Suprapubic skin (tissue), 4 donors: ENCODE measurements at places on chromosomes 6 and 20. TPM values are rescaled to one million over a fixed set of nuclear protein-coding genes. Genes with fewer than 3 reads are reported as not detected.

- H3K36me3 ChIP-seq, result no peaks in the 10 kb centered on the region
- H3K4me3 ChIP-seq, result no peak overlapping the region
- no peak for DNase-seq
- no peak overlapping the region for H3K27ac ChIP-seq
- peaks cover 47% of the 10 kb centered on the region for H3K27me3 ChIP-seq
These were observed 6.0 kb downstream of the CLPSL1 start for GRCh38 chr6:35786810-35787209.

DNA sequence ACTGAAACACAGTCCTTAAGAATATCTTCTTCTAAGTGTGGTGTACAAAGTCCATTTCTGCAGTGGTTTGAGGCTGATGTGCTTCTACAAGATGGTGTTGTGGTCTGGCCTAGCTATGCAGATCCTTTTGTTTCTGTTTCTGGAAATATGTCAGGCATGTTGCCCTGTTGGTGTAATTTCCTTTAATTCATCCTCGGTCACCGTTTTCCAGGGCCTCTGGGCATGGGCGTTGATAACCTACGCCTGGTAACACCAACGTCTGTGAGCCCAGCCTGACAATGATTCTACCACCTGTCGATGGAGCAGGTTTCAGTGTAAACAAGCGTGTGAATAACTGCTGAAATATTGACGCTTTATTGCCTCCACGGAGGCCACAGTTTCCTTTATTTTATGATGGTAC lies 33.3 kb upstream of the AFDN start:
- H3K4me1 ChIP-seq, result peaks cover 14% of the 10 kb centered on the region
- no peak overlapping the region for H3K27ac ChIP-seq
- no peak for DNase-seq
- no peaks in the 10 kb centered on the region for H3K36me3 ChIP-seq
- peaks cover 25% of the 10 kb centered on the region for H3K27me3 ChIP-seq

GRCh38 chr20:3732327-3733118 lies at the start of gene HSPA12B:
Gene HSPA12B, plus strand, starts transcription at chr20:3732685. Its CDS starts 5,990 bp downstream, at chr20:3738675.
- no peak for DNase-seq
- no peaks in the 10 kb centered on the region for H3K27me3 ChIP-seq
- no peaks in the 10 kb centered on the region for H3K36me3 ChIP-seq
- peaks cover 17% of the 10 kb centered on the region for H3K4me1 ChIP-seq
- H3K27ac ChIP-seq, result peak within 1 kb of the TSS; percentile 59

GRCh38 chr6:51929934-51930574 lies 157.4 kb downstream of the PKHD1 start:
- no peaks in the 10 kb centered on the region for H3K4me1 ChIP-seq
- no peak for DNase-seq
- H3K27me3 ChIP-seq, result no peaks in the 10 kb centered on the region
- H3K36me3 ChIP-seq, result no peaks in the 10 kb centered on the region
- no peak overlapping the region for H3K27ac ChIP-seq

GRCh38 chr6:33014841-33015634 lies 5.6 kb upstream of the HLA-DOA start:
- H3K27ac ChIP-seq, result no peak overlapping the region
- H3K27me3 ChIP-seq, result peaks cover 22% of the 10 kb centered on the region
- no peak for DNase-seq

- H3K27me3 ChIP-seq, result no peaks in the 10 kb centered on the region
- no peak overlapping the region for H3K4me3 ChIP-seq
- DNase-seq, result no peak
- H3K36me3 ChIP-seq, result no peaks in the 10 kb centered on the region
- peaks cover 2% of the 10 kb centered on the region for H3K4me1 ChIP-seq
These were observed 117.0 kb downstream of the ERMARD start for GRCh38 chr6:169868458-169868857.

- H3K27me3 ChIP-seq, result peaks cover 4% of the 10 kb centered on the region
- H3K27ac ChIP-seq, result no peak overlapping the region
- H3K4me1 ChIP-seq, result no peaks in the 10 kb centered on the region
- H3K4me3 ChIP-seq, result no peak overlapping the region
These were observed 492.4 kb upstream of the CDH4 start for GRCh38 chr20:60759651-60760050.

DNA sequence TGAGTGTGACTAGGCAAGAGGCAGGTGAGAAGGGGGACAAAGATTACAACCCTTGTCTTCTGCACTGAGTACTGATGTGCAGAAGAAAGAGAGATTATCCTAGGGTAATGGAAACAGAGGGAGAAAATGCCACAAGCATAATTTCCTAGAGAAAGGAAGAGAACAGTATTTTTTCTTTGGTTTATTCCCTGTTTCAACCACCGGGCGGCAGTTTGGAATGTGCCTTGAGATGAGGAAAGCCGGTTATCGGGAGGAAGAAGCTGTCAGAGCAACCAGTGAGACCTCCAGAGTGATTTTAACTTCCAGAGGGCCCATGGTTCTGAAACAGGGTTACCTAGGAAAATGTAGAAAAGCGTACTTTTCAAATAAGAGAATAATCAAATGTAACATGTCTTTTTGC lies 121.4 kb downstream of the REV3L start:
- DNase-seq, result no peak
- peaks cover 24% of the 10 kb centered on the region for H3K36me3 ChIP-seq
- no peak overlapping the region for H3K4me3 ChIP-seq
- no peaks in the 10 kb centered on the region for H3K27me3 ChIP-seq
- no peak overlapping the region for H3K27ac ChIP-seq

GRCh38 chr6:90611543-90612312 lies 24.9 kb upstream of the MAP3K7 start:
- no peak overlapping the region for H3K27ac ChIP-seq
- H3K27me3 ChIP-seq, result peaks cover 40% of the 10 kb centered on the region
- peak overlapping the region; percentile 68 for H3K4me3 ChIP-seq
- DNase-seq, result no peak
- no peaks in the 10 kb centered on the region for H3K36me3 ChIP-seq

- no peaks in the 10 kb centered on the region for H3K4me1 ChIP-seq
- no peaks in the 10 kb centered on the region for H3K27me3 ChIP-seq
- H3K36me3 ChIP-seq, result no peaks in the 10 kb centered on the region
- no peak overlapping the region for H3K4me3 ChIP-seq
- no peak overlapping the region for H3K27ac ChIP-seq
- DNase-seq, result no peak
These were observed 477.1 kb upstream of the EYS start for GRCh38 chr6:66184091-66184490.

DNA sequence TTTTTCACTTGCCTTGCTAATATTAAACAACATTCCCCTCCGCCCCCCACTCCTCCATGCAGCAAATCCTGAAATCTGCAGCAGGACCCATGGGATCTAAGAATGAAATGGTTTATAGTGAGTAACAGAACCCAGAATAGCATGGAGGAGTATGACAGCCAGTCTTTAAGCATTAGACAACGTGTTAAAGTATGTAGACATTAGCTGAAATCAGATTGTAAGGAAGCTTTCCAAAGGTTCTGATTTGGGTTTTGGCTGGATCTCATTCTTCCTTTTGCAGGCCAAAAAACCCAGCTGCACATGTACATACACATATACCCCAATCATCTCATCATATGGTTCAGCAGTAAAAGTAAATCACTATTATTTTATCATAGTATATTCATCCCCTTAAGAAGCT lies 126.5 kb downstream of the GJA10 start:
- DNase-seq, result no peak
- H3K36me3 ChIP-seq, result no peaks in the 10 kb centered on the region
- H3K27me3 ChIP-seq, result no peaks in the 10 kb centered on the region
- peaks cover 6% of the 10 kb centered on the region for H3K4me1 ChIP-seq
- no peak overlapping the region for H3K27ac ChIP-seq
- H3K4me3 ChIP-seq, result no peak overlapping the region

DNA sequence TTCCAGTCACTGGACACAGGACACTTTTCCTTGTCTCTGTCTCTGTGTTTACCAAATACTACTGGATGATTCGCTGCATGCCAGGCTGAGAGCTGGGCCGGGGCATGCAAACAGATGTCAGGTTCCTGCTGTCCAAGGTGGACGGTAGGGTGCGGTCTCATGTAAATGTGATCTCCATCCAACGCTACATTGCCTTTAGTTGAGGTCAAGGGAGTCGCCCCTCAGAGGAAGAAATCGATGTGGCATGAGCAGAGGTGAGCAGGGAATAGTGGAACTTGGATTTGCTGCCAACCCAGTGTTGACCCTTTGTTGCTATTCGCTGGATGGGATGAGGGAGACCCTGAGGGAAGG lies 9.8 kb upstream of the TOX2 start:
- no peaks in the 10 kb centered on the region for H3K27me3 ChIP-seq
- no peak for DNase-seq
- no peaks in the 10 kb centered on the region for H3K36me3 ChIP-seq
- no peak overlapping the region for H3K27ac ChIP-seq
- H3K4me3 ChIP-seq, result no peak overlapping the region

- H3K36me3 ChIP-seq, result no peaks in the 10 kb centered on the region
- no peaks in the 10 kb centered on the region for H3K4me1 ChIP-seq
- H3K27me3 ChIP-seq, result no peaks in the 10 kb centered on the region
- H3K27ac ChIP-seq, result no peak overlapping the region
These were observed 18.5 kb downstream of the DACT2 start for GRCh38 chr6:168300975-168301647.

DNA sequence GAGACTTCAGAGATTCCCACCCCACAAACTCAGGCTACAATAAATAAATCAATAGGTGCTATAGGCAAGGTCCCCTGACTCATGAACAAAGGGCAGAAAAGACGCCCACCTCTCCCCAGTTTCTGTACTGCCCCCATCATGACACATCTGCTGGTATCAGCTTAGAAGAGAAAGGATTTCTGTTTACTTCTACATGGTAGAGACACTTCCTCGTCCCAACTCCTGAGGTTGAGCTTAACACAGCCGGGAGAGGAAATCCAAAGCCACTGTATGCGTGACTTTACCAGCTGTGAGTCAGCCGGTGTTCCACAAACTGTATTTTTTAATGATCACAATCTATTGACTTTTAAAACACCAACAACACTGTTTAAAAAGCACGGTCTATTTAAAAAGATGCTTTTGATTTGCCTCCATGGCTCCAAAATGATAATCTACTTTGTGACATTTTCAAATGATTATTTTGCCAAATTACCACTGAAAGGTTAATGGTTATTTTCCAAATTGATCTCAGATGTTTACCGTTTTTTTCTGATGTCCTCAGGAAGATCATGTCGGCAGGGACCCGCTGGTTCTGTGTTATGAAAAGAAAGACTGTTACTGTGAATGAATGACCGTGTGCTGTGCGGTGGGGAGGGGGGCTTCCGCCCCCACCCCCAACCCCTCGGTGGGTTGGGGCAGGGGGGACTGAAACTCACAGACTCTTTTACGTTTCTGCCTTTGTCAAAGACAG lies 72.5 kb downstream of the ATP9A start:
- H3K36me3 ChIP-seq, result no peaks in the 10 kb centered on the region
- no peak overlapping the region for H3K4me3 ChIP-seq
- peaks cover 16% of the 10 kb centered on the region for H3K4me1 ChIP-seq
- DNase-seq, result no peak

DNA sequence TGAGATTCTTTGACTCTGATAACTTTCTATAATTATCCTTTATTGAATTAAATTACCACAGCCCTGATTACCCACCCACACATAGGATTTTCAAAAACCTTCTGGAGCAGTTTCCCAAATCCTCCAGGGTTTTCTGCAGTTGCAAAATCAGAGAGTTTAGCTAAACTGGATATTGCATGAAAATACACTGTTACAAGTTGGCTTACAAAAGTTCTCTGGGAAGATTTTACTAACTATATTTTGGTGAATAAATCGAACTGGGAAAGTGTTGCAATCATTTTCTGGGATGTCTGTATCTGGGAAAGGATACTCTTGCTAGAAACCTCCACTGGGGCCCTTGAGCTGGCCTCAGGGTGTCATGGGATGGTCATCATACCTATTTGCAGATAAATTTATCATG lies 97.6 kb upstream of the STMND1 start:
- H3K4me1 ChIP-seq, result no peaks in the 10 kb centered on the region
- no peak for DNase-seq
- no peaks in the 10 kb centered on the region for H3K27me3 ChIP-seq
- no peak overlapping the region for H3K27ac ChIP-seq
- no peak overlapping the region for H3K4me3 ChIP-seq

- H3K4me3 ChIP-seq, result no peak overlapping the region
- H3K27me3 ChIP-seq, result no peaks in the 10 kb centered on the region
- no peak overlapping the region for H3K27ac ChIP-seq
These were observed 155.6 kb downstream of the FOXC1 start for GRCh38 chr6:1765160-1765903.

DNA sequence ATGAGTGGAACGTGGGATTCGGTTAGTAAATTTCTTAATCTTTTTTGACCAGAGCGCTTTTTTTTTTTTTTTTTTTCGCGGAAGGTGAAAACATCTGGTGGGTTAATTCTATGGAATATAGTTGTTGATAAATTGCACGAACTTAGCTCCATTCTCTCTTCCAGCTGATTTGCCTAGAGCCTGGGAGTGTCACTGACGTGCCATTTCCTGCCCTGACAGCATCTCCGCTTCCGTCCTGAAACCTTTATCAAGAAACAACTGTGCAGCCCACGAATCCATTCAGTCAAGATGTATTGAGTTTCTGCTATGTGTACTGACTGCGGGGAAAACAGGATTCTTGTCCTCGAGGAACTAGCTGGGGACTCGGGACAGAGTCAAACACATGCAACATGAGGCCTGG lies 59.5 kb upstream of the TGM3 start:
- no peak for DNase-seq
- no peaks in the 10 kb centered on the region for H3K36me3 ChIP-seq
- H3K4me3 ChIP-seq, result peak overlapping the region; percentile 13

- H3K4me3 ChIP-seq, result no peak overlapping the region
- DNase-seq, result no peak
- H3K36me3 ChIP-seq, result peaks cover under 1% of the 10 kb centered on the region
- H3K4me1 ChIP-seq, result no peaks in the 10 kb centered on the region
- H3K27ac ChIP-seq, result no peak overlapping the region
These were observed 39.0 kb upstream of the PLN start for GRCh38 chr6:118509009-118509617.

- H3K4me1 ChIP-seq, result peaks cover 1% of the 10 kb centered on the region
- no peaks in the 10 kb centered on the region for H3K36me3 ChIP-seq
- DNase-seq, result no peak
- no peak overlapping the region for H3K27ac ChIP-seq
- H3K4me3 ChIP-seq, result no peak overlapping the region
These were observed 779.6 kb downstream of the MAFB start for GRCh38 chr20:39909447-39909846.

DNA sequence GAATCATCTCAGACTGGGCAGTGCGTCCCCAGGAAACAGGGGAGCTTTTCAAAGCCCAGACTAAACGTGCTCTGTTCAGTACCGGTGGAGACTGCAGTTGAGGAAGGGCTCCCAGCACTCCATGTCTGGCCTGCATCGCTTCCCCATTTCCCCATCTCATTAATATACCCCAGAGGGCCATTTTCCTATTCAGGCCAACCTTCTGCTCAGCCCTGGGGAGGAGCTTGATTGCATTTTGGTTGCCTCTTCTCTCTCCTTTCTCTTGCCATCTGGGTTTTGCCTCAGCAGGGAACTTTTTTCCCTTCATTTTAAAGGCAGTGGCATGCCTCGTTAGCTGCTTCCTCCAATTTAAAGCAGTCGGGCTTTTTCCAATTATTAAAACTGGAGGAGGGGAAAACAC lies 394.3 kb upstream of the SOX4 start:
- DNase-seq, result no peak
- no peaks in the 10 kb centered on the region for H3K27me3 ChIP-seq
- H3K4me1 ChIP-seq, result no peaks in the 10 kb centered on the region
- no peak overlapping the region for H3K27ac ChIP-seq

Gene APOM
- 7.8 TPM for total RNA-seq

Gene FNDC11
- not detected for total RNA-seq

Gene CLPSL1
- total RNA-seq, result not detected

Gene BPIFB4
- not detected for total RNA-seq

Gene TTK
- 2.5 TPM for total RNA-seq

Gene GJA10
- total RNA-seq, result not detected

Gene TRMT11
- total RNA-seq, result 11.1 TPM

Gene FERMT1
- 53.4 TPM for total RNA-seq

Gene PRR18
- total RNA-seq, result not detected
